Foreskin keratinocyte (primary cell): ENCODE measurements at places on chromosomes 7 and 10. TPM values are rescaled to one million over a fixed set of nuclear protein-coding genes. Genes with fewer than 3 reads are reported as not detected.

GRCh38 chr7:100968031-100968430, 1.3 kb upstream of the MUC12 start:
- DNase-seq = no peak

DNA sequence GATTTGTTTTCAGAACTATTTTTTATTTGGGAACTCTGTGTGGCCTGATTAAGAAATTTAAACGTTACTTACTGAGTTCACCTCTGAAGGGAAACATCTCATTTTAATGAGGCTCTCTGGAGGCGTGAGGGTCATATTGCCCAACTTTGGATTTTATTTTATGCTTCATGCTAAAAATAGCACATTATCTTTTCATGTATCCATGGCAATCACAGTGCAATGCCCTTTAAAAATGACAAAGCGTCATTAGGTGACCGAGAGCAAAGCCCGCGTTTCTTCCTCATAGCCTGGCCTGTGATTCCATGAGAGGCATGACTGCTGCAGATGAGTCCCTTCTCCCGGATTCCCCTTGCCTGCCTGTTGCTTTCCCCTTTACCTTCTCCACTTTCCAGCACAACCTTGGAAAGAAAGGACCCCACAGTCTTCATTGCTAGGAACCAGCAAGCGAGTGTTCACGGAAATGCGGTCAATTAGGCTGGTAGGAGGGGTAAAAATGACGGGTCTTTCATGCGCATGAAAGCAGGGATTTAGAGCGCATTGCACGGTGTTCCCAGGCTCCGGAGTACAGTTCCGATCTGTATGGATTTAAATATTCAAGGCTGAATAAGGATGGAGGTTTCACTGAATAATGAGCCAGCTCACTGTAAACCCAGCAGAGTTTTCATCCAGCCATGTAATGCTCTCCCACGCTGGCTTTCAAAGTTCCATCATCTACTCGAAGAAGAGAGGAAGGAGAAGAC, 98.2 kb upstream of the PITRM1 start:
- no peak for DNase-seq

DNA sequence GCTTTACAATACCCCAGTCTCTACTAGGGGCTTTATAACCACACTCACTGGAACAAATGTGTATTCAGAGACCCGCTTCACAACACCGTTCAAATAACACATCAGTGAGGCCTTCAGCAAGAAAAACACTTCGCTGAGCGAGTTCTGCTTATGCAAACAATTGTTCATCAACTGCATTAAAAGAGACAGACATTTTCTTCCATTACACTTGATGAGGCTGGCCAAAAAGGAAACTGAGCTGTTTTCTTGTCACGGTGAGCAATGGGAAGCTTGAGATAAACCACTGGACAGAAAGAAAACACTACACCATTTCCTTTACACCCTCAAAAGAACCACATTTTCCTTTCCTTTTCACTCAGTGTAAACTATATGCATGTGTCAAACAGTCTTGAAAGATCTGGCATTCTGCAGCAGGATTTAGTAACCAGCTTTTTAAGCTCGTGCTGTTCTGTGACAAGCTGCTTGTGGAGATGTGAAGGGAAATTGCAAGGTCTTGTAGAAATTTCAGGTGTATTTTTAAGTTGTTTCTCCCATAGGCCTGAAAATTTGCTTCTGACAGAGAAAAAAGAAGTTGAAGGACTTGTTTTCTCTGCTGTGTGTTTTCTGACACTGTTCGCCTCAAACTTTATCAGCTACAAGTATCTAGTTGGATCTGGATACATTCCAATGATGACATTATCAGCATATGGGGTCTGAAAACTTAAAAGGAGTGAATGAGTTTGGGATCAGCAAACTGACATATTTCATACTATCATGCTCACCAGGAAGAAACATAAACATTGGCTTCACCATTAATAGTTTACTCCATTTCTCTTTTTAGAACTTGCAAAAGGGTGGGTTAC, 693.1 kb downstream of the PARD3 start:
- DNase-seq = no peak

DNA sequence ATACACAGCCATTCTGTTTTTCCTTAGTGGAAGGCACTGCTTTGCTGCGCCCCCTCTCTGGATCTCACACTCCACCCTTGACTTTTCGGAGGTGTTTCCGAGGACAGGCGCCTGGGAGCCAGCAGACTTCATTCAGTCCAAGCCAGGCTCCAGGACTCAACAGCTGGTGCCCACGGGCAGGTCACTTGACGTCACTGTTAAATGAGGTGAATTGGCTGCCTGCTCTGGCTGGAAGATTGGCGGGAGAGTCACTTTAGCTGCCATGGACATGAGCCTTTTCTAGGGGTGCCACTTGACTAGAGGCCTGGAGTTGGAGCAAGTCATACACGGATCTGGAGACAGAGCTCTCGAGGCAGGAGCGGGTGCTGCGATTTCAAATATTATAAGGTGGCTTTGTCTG, 3.2 kb downstream of the HTRA1 start:
- no peak for DNase-seq

DNA sequence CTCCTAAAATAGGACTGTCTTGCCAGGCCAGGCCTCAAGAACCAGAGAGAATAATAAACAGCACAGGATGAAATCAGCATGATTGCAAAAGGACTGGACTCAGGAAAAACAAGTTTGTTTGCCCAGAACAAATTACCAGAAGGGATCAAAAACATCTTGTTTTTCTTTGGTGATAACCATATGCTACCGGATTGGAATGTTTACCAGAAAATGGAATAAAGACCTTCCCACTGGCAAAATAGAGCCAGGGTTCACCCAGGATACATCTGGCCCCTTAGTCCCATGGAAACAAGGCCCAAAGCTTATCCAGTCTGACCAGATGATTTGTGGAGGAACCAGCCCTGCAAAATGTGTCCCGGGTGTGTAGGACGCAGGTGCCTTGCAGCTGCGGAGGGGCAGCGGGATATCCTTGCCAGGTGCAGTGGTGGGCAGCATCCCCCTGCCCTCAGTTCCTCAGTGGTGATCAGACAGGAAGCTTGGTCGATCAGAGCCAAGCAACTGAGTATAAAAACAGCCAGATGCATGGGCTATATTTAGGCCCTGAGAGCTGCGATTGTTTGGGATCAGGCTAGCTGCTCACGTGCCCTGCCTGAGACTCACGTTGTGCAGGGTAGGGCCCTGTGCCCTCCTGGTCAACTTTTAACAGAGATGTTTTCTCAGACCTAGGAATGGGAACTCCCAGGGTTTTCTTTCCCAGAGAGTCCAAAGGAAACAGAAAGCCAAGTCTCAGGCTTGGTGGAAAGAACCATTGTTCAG, 4.6 kb upstream of the ZNF22 start:
- DNase-seq = no peak

- DNase-seq = no peak
Observed at GRCh38 chr7:6142871-6143380, 111.8 kb downstream of the ANKRD61 start.

GRCh38 chr7:81777697-81778096, 7.8 kb upstream of the HGF start:
- no peak for DNase-seq

DNA sequence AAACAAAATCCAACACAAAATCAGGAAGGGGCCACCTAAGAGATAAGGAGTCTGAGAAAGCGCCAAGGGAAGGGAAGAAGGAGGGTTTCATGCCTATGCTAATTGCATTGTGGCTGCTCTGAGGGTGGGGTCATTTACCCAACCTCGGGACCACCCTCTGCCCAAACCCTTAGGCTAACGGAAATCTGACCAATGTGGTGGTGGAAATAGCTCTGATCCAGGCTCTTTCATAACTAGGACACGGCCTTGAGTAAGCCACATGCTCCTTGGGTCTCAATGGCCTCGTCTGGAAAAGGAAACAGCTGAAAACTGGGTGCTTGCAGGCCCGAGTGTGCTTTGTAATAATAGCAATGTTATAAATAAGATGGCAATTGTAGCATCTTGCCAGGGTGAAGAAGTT, 14.9 kb upstream of the SRGN start:
- no peak for DNase-seq

DNA sequence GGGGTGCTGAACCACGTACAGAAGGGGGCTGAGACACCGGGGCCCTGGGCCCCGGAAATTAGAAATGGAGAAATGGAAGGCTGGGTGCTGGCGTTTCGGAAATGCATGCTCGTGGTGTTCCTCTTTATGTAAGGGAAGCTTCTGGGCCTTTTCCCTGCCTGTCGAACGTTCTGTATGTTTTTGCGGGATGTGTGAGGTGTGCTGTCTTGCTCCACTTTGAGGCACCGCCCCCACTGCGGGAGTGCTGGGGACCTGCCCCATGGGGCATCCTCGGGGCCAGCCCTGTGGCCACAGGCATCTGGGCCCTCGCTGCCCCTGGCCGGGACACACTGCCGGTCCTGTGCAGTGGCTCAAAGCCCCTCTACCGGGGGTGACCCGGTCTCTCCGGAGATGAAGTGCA, 1.7 kb upstream of the VENTX start:
- DNase-seq = no peak

- no peak for DNase-seq
Observed at GRCh38 chr10:50398823-50399222, 147.5 kb upstream of the ASAH2 start.

GRCh38 chr7:94395141-94396036, 694 bp downstream of the COL1A2 start:
- peak; percentile 40 for DNase-seq

- DNase-seq = no peak
Observed at GRCh38 chr10:24952143-24952706, at the start of gene PRTFDC1. PRTFDC1 (minus strand) TSS chr10:24952606; CDS start chr10:24952575, 31 bp downstream.

GRCh38 chr10:20406281-20407104, 490.6 kb downstream of the NEBL start:
- no peak for DNase-seq

DNA sequence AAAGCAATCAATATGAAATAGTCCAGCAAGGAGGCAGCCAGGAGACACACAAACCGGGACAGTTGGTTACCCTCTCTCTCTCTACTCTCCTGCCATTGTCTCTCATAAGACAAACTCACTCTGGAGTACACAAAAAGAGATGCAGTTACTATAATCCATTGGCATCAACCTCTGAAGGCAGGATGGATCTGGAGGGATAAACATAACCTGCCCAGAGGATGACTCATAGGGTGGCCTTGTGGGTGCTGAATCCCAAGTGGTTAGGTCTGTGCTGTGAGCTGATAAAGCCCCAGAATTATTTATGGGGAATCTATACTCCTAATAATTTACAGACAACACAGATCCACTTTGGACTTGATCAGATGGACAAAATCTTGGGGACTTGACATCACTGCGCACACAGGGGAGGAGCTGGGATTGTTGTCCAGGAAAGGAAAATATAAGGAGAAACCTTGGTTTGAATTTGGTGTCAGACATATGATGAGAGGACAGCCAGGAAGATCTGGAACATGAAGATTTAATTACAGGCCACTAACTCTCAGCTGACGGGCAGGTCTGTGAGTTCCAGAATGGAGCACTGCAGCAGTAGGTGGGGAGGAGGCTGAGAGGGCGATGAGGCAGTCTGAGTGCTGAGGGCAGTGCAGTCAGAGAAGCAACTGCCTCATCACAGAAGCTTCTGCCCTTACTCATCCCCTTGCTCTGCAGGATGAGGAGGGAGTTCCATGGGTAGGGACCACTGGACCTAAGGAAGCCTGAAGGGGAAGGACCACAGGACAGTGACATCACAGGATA, 113.9 kb upstream of the PRSS58 start:
- no peak for DNase-seq

DNA sequence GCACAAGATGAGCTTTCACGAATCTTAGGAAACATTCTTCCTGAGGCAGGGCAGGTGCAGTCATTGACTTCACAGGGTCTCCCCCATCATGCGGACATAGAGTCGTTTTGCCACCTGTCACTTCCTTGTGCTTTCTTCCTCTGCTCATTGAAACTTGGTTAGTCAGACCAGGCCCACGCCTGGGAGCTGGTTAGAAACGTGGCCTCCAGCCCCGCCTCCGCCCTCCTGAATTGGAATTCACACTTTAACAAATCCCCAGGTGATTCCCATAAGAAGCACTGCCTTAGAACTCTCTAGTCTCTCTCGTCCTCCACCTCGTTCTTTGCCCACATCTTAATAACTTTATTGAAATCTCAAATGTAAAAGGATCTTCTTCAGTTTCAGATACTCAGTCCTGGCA, 265.5 kb upstream of the FZD8 start:
- no peak for DNase-seq

GRCh38 chr7:140223515-140224221, 46.9 kb upstream of the KDM7A start:
- no peak for DNase-seq

DNA sequence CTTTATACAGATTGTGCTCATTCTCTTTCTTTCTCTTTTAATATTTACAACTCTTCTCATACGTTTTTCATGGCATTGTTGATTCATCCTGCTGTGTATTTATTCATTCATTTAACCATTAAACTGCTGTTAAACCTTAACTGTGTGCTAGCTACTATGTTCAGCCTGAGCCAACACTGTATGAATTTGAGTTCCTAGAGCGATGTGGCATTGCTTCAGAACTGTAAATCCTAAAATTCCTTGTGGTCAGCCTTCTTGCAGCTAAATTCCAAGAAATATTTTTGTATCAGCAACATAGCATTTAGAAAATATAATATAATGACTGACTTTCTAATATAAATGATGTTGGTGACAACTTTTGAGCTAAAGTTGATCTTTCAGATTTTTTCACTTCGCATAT, 184.7 kb upstream of the FZD1 start:
- no peak for DNase-seq

DNA sequence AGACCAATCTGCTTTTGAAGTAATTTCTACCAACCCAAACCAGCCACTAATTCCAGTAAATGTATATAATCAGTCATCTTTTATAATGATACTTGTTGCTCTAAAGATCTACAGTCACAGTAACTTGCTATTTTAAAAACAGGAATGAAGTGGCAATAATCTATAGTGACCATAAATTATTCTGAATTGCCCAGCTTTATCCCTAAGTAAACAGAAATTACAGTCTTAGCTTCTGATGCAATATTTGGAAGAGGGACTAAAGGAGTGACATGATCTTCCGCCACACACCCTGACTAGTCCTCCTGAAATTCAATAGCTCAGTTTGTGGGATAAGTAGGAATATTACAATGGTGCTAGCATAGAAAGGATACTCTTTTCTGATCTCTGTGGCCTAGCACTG, 96.1 kb downstream of the ATE1 start:
- no peak for DNase-seq

- no peak for DNase-seq
Observed at GRCh38 chr7:150784120-150784736, 15.9 kb downstream of the TMEM176B start.

- DNase-seq = no peak
Observed at GRCh38 chr7:99457650-99458493, 8.1 kb downstream of the ATP5MF start.

GRCh38 chr10:71084818-71085126, 127.6 kb upstream of the UNC5B start:
- no peak for DNase-seq

- DNase-seq = no peak
Observed at GRCh38 chr7:128215739-128216138, 25.3 kb upstream of the LEP start.

Gene CARD11
- total RNA-seq = 22.3 and 27.7 TPM in 2 replicates

Gene INTS15
- 19.3 and 19.5 TPM in 2 replicates for total RNA-seq

Gene DYDC2
- total RNA-seq = 0.14 and 0.28 TPM in 2 replicates

Gene GIMAP4
- not detected in 2 replicates for total RNA-seq

Gene CALN1
- not detected in 2 replicates for total RNA-seq

Gene TMEM273
- not detected in 2 replicates for total RNA-seq

Gene COL13A1
- total RNA-seq = 2.0 and 2.7 TPM in 2 replicates
